ENCODE measurements at places on chromosomes 6 and 20.

DNA sequence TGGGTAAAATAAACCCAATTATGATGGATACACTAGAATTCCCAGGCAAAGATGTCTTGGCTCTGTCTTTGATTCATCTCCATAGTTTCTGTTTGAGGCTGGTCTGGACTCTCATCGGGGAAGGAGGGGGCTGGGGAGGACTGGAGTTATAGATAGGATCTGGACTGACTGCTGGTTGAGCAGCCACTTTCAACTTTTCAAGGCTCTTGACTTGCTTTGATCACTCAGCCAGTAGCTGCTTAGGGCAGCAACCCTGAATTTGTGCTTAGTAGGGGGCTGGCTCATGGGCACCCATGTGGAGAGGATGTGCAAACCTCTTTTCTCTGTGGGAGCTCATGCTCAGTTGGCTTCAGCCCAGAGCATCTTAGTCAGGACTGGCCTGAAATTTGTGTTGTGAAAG, 114.0 kb upstream of the NEDD9 start:
- DNase-seq = no peak
- no peak overlapping the region for H3K27ac ChIP-seq
- no peak overlapping the region for H3K4me3 ChIP-seq
- peaks cover 23% of the 10 kb centered on the region for H3K4me1 ChIP-seq
- H3K36me3 ChIP-seq = no peaks in the 10 kb centered on the region

- peaks cover 18% of the 10 kb centered on the region for H3K27me3 ChIP-seq
- H3K4me3 ChIP-seq = no peak overlapping the region
- no peaks in the 10 kb centered on the region for H3K36me3 ChIP-seq
- H3K4me1 ChIP-seq = peaks cover 15% of the 10 kb centered on the region
These were observed 17.7 kb upstream of the CCDC167 start for GRCh38 chr6:37517411-37517812.

- no peaks in the 10 kb centered on the region for H3K27me3 ChIP-seq
- no peak overlapping the region for H3K4me3 ChIP-seq
- H3K4me1 ChIP-seq = peaks cover 26% of the 10 kb centered on the region
- H3K36me3 ChIP-seq = no peaks in the 10 kb centered on the region
- H3K27ac ChIP-seq = no peak overlapping the region
These were observed 1.5 kb upstream of the ARID1B start for GRCh38 chr6:156775717-156776116.

GRCh38 chr6:167766986-167767714, 59.6 kb upstream of the AFDN start:
- H3K27ac ChIP-seq = no peak overlapping the region
- peaks cover 10% of the 10 kb centered on the region for H3K27me3 ChIP-seq
- peaks cover 10% of the 10 kb centered on the region for H3K4me1 ChIP-seq
- no peaks in the 10 kb centered on the region for H3K36me3 ChIP-seq
- DNase-seq = no peak
- H3K4me3 ChIP-seq = no peak overlapping the region

- no peaks in the 10 kb centered on the region for H3K27me3 ChIP-seq
- no peaks in the 10 kb centered on the region for H3K36me3 ChIP-seq
- peaks cover 17% of the 10 kb centered on the region for H3K4me1 ChIP-seq
- DNase-seq = peak; percentile 50
- no peak overlapping the region for H3K4me3 ChIP-seq
These were observed 86.2 kb downstream of the VEGFA start for GRCh38 chr6:43856005-43856765.

- H3K4me3 ChIP-seq = no peak overlapping the region
- H3K27me3 ChIP-seq = no peaks in the 10 kb centered on the region
- peaks cover 73% of the 10 kb centered on the region for H3K36me3 ChIP-seq
- no peak for DNase-seq
These were observed 36.5 kb downstream of the GHRH start for GRCh38 chr20:37225146-37225545.

DNA sequence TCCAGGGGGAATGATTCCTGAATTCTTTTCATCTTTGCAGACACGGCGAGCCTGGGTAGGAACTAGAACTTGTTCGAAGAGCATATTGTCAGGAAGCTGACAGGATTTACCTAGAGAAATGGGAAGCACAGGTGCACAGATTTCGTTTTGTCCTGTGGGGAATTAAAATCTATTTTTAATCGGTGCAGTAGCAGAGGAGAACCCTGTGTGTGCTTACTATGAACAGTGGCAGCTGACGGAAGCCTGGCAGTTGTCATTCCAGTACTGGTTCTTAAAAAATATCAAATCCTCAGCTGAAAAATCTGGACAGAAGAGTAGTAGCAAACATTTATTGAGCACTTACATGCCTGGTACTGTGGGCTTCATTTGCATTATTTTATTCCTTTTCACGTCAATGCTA, 609.0 kb downstream of the QKI start:
- no peak for DNase-seq
- H3K27me3 ChIP-seq = no peaks in the 10 kb centered on the region
- no peak overlapping the region for H3K4me3 ChIP-seq

- no peaks in the 10 kb centered on the region for H3K27me3 ChIP-seq
- no peak for DNase-seq
- no peaks in the 10 kb centered on the region for H3K4me1 ChIP-seq
- no peaks in the 10 kb centered on the region for H3K36me3 ChIP-seq
- no peak overlapping the region for H3K27ac ChIP-seq
These were observed 174.1 kb downstream of the PKHD1 start for GRCh38 chr6:51913265-51913664.

DNA sequence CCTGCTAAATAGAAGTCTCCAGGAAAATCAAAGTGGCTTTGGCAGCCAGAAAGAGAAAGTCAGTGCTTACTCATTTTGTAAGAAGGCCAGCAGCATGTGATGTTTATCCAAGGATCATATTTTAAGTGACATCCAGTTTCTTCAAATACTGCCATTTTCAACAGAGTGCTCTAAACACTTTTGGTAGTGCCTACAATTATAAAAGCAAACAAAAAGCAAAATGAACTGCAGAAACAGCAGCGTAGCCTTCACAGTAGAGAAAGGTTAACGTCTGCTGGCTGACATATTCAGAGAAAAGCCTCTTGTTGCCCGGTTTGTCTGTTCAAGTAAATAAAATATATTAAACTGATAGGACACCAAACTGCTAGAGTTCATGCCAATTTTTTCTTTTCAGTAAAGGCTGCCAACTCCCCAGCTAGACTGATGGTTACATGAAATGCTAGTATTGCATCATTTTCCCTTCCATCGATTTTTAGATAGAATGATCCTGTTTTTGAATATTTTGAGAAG, 705.7 kb upstream of the SLC35B3 start:
- no peaks in the 10 kb centered on the region for H3K27me3 ChIP-seq
- no peak for DNase-seq
- H3K4me1 ChIP-seq = no peaks in the 10 kb centered on the region
- H3K36me3 ChIP-seq = no peaks in the 10 kb centered on the region

- H3K4me1 ChIP-seq = peaks cover 16% of the 10 kb centered on the region
- H3K36me3 ChIP-seq = peaks cover 77% of the 10 kb centered on the region
- no peak overlapping the region for H3K27ac ChIP-seq
- no peak for DNase-seq
- no peaks in the 10 kb centered on the region for H3K27me3 ChIP-seq
These were observed 39.9 kb downstream of the SRC start for GRCh38 chr20:37385659-37386504.

GRCh38 chr20:44629542-44629941, 22.0 kb downstream of the ADA start:
- peaks cover 17% of the 10 kb centered on the region for H3K4me1 ChIP-seq
- no peak for DNase-seq
- no peak overlapping the region for H3K27ac ChIP-seq
- no peak overlapping the region for H3K4me3 ChIP-seq

DNA sequence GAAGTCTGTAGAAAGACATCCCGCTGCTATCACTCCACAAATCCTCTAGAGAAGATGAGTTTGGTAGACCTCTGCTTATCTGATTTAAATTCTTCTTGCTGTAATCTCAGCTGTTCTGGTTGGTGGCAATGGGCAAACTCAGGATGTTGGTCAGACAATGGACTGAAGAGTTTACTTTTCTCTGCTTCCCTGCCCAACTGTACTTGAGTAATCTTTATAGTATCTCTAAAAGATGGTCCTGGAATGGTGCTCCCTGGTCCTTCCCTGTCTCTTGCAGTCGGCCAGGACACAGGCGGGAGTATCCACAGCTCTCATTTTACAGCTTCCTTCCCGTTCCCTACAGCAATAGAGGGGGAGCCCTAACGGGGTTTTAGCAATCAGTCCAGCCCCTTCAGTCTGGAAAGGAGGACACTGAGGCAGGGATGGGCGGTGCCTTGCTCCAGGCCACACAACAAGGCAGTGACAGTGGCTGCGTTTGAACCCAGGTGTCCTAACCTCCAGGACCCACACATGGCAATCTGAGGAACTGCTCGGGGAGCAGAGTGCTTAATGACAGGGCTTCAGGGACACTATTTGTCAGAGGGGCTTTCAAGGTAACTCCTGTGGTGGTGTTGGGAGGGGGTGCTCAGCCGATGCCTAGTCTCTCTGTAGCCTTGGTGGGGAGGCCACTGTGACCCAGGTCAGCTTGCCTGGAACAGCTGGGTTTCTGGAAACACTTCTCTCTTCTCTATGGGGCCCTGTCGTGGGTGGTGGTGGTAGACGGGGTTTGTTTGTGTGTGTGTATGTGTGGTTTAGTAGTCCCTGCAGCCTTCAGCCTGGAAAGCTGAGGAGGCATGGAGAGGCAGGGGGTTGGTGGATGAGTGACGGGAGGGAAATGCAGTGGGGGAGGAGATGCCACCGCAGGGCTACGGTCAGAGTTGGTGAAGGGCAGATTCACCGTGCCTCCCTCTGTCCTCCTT, 9.5 kb upstream of the VEGFA start:
- H3K27me3 ChIP-seq = no peaks in the 10 kb centered on the region
- DNase-seq = no peak
- no peaks in the 10 kb centered on the region for H3K36me3 ChIP-seq
- no peak overlapping the region for H3K27ac ChIP-seq

DNA sequence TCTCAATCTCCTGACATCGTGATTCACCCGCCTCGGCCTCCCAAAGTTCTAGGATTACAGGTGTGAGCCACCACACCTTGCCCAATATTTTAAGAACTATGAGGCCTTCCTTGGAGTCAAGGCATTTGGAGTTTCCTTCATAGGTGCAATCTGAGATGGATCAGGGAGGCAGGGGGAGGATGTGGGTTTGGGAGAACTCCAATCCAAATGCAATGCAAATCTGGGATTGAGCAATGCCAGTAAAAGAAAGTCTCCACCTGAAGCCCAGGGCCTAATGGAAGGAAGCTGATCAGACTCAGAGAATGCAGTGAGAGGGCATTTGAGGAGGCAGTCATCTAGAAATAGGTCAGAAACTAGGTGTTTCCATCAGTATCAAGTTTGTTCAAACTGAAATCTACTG, 21.2 kb downstream of the RSPH3 start:
- H3K27me3 ChIP-seq = no peaks in the 10 kb centered on the region
- H3K27ac ChIP-seq = no peak overlapping the region
- no peak for DNase-seq
- H3K4me3 ChIP-seq = no peak overlapping the region
- no peaks in the 10 kb centered on the region for H3K4me1 ChIP-seq

- no peak for DNase-seq
- H3K4me3 ChIP-seq = no peak overlapping the region
- H3K4me1 ChIP-seq = peaks cover 39% of the 10 kb centered on the region
- H3K27me3 ChIP-seq = no peaks in the 10 kb centered on the region
- H3K36me3 ChIP-seq = no peaks in the 10 kb centered on the region
- H3K27ac ChIP-seq = peak overlapping the region; percentile 47
These were observed 72.4 kb upstream of the TNFAIP3 start for GRCh38 chr6:137794516-137795201.

GRCh38 chr6:14315353-14315752, 197.8 kb downstream of the CD83 start:
- no peaks in the 10 kb centered on the region for H3K36me3 ChIP-seq
- no peak for DNase-seq
- peaks cover 16% of the 10 kb centered on the region for H3K4me1 ChIP-seq

DNA sequence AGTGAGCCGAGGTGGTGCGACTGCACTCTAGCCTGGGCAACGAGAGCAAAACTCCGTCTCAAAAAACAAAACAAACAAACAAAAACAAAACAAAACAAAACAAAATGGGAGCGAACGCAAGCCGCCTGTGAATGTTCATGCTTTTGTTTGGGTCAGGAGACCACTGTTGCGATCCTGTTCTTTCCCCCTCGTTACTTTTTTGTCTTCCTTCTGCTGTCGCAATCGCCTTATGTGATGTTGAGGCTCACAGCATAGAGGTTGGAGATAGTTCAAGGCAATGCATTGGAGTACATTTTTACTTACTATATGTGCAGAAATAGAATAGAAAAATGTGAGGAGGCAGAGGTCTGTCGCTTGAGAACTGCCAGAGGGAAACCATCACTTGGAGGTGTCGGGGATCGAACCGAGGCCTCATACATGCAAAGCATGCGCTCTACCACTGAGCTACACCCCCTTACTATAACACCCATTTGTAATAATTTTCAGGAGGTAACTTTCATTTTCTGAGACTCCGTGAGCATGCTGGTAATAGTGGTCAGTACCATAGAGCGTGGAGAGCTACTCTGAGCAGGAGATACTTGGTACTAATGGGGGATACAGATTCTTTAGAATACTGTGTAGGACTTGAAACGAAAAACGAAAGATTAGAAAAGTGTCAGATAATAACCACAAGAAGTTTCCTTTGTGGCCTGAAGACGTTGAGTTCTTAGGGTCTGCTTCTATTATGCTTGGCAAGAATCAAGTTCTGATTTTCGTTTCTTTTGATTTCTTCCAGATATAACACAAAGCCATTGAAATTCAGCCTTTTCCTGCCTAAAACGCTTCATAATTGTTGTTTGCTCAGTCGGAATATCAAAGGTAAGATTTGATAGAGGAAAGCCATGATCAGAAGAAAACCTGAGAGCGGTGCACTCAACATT, 121.1 kb downstream of the TRIM27 start:
- no peaks in the 10 kb centered on the region for H3K4me1 ChIP-seq
- H3K36me3 ChIP-seq = no peaks in the 10 kb centered on the region
- H3K27me3 ChIP-seq = peaks cover 54% of the 10 kb centered on the region
- H3K4me3 ChIP-seq = no peak overlapping the region

DNA sequence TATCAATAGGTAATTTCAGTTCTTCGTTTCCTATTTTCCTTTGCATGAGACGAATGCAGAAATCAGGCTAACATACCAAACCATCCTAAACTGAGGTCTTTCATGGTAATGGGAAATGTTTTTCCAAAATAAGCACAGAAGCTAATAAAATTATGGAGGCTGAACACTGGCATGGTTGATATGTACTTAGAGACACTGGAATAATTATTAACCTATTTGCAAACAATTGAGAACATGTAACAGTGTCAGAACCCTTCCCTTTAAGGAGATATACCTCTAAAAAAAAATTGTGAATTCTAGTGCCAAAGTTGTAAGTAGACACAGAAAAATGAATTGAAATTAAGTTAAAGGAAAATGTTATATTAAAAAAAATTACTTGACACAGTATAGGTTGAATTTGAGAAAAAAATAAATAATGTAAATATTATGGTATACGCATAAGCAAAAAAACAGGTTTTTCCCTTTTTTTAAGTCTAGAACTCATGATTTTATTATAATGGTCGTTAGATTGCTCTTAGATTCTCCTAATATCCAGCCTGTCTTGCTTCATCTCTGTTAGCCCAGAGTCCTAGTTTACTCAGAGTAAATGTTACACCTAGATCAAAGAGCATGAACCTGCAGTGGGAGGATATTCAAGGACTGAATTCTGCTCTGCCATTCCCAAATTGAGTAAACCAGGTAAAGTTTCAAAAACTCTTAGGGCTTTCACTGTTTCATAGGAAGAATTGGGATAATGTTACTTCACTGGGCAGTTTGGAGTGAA, 1.7 kb downstream of the SLC17A2 start:
- H3K27me3 ChIP-seq = no peaks in the 10 kb centered on the region
- H3K4me3 ChIP-seq = no peak overlapping the region
- no peak for DNase-seq
- no peak overlapping the region for H3K27ac ChIP-seq

GRCh38 chr6:111658462-111659154, 52.9 kb upstream of the TRAF3IP2 start:
- peaks cover 17% of the 10 kb centered on the region for H3K4me1 ChIP-seq
- no peak for DNase-seq
- H3K27ac ChIP-seq = no peak overlapping the region
- no peaks in the 10 kb centered on the region for H3K36me3 ChIP-seq
- no peak overlapping the region for H3K4me3 ChIP-seq
- H3K27me3 ChIP-seq = no peaks in the 10 kb centered on the region

All from large intestine (tissue), 12 donors.